IPS DF 6.9 (cell line): ENCODE measurements at places on chromosomes 13 and 19.

DNA sequence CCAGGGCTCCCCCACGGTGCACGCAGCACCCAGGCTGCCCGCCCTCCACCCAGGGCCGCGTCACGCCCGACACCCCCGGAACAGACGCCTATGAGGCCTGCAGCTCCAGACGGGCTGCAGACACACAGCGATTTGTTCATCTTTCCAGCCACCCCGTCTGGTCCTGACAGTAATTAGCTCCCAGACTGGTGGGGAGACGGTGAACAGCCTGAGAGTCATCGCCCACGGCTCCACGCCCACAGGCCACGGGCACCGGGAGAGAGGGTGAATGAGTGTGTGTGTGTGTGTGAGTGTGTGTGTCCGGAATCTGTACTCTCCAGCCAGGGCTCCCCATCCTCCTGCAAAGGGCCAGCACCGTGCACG is 18.1 kb downstream of the GADD45B start:
- no peak for DNase-seq

- no peak for DNase-seq
Observed at GRCh38 chr19:29568036-29569025, 37.8 kb upstream of the POP4 start.

GRCh38 chr13:26606631-26607030 is 49.1 kb downstream of the WASF3 start:
- no peak for DNase-seq

- no peak for DNase-seq
Observed at GRCh38 chr13:49305792-49306425, 58.2 kb downstream of the CDADC1 start.

DNA sequence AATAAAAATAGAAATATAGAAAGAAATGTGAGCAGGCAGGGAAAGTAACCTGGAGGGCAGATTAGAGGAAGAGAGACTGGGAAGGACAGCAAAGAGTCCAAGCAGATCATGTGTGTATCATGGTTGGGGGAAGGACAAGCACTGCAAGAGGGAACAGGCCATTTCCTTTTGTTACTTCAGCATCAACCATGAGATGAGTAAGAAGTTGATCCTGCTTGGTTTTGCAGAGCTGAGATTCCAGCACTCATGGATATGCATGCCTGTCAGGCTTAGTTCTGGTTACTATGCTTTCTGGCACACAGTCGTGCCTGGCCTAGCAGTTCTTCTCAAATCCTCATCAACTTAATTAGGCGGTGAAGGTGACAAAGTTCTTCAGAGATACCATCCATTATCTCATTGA is 18.1 kb downstream of the NALCN start:
- DNase-seq: no peak

DNA sequence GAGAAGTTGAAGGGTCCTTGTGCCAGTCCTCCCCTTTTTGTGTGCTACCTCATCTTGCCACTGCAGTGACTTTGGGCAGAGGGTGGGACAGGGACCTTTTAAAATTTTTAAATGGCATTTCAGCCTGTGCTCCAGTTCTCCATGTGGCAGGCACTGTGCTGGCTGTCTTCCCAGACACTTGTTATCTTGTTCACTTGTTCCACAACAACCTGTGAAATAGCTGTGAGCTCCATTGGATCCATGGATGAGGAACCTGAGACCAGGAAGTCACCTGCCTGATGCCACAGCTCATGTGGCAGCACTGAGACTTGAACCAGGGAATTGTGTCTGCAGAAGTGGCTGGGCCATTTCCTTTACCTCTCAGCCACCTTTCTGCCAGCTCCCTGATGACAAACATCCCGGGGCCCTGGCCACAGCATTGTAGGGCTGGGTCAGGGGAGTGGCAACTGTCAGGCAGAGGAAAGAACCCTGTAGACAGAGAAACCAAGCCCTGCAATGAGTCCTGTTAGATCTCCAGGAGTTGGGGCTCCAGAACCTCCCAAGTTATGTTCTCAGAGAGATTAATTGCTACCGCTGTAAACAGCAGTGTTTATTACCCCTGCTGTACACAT is 6.4 kb downstream of the EGLN2 start:
- no peak for DNase-seq

DNA sequence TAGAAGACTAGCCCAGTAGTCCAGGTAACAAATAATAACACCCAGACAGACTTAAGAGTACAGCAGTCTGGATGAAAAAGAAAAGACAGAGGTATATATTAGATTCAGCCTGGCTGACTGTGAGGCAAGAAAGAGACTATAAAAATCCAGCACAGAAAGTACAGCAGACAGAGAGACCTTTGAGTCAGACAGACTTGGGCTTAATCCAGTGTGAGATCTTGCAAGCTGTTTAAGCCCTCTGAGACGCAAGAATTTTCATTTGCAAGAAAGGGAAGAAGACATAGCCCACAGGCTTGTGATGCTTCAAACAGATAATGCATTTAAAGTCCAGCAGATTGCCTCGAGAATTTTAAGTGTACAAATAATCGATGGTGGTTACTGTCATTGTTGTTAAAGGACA is 471.4 kb downstream of the LIG4 start:
- DNase-seq: no peak

GRCh38 chr19:36488846-36489117 is 579 bp downstream of the ZNF566 start:
- no peak for DNase-seq

DNA sequence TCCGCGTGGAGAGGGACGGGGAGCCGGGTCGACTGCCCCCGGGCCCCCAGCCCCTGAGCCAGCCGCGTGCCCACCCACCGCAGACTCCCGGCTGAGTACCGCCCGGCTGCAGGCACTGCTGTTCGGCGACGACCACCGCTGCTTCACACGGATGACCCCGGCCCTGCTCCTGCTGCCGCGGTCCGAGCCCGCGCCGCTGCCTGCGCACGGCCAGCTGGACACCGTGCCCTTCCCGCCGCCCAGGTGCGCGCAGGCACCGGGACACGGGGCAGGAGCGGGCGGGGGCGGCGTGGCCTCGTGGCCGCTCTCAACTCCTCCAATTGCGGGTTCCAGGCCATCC is 1.6 kb downstream of the AMH start:
- no peak for DNase-seq

DNA sequence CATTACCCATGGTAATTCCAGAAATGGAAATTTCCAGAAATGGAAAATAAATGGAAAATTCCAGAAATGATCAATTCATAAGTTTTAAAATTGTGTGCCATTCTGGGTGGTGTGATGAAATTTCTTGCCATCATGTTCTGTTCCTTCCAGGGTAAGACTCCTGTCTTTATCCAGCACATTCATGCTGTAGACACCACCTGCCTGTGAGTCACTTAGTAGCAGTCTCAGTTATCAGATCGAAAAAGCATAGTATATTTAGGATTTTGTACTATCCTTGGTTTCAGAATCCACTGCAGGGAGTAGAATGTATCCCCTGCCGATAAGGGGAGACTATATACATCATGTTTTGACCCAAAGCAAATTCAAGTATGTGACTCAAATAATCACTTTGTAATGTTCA is 26.7 kb upstream of the CSNK1A1L start:
- DNase-seq: no peak

DNA sequence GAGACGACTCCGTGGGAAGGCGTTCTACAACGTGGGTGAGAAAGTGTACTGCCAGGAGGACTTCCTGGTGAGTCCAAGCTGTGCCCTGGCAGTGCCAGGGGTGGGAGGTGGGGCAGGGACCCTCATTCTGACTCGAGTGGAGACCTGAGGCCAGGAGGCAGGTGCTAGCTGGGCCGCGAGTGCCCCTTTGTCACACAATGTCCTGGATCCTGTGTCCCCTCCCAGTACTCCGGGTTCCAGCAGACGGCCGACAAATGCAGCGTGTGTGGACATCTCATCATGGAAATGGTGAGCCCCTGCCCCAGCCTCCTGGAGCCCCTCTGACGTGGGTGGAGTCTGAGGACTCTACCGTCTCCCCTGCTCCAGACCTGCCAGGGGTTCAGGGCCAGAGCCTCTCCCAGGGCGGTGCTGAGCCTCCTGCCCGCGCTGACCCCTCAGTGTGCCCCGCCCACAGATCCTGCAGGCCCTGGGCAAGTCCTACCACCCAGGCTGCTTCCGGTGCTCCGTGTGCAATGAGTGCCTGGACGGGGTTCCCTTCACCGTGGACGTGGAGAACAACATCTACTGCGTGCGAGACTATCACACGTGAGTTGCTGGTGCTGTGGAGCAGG is 11.6 kb downstream of the WTIP start:
- no peak for DNase-seq

DNA sequence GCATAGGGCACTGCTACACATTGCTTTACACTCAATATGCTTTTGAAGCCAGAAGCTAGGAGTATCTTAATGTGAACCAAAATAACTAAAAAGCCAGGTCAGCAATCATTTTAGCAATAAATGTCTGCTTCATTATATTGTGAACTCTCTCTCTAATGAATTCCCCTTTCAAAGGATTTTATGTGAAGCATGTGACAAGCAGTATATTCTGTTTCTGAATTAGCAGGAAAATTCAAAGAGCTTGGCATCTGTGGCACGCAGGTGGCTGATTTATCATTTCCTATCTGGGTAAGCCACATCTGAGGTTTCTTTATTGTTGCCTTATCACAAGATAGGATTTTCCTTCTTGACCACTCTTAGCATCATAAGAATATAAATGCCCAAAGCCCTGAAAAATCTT is 56.8 kb upstream of the KLF12 start:
- DNase-seq: no peak

GRCh38 chr19:14683439-14683838 is 6.4 kb upstream of the ZNF333 start:
- no peak for DNase-seq

DNA sequence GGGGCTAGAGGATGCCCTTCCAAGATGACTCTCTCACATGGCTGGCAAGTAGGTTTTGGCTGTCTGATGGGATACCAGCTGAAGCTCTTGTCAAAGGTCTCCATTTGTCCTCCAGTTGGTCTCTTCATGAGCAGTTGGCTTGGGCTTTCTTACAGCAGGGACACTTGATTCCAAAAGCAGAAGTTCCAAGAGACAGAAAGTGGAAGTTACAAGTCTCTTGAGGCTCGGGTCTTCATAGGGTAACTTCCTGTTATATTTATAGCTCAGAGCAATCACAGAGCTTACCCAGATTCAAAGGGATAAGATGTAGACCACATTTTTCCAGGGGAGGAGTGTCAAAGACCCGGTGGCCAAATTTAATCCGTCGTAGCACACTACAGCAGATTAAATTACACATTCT is 440.0 kb downstream of the RFC3 start:
- no peak for DNase-seq

DNA sequence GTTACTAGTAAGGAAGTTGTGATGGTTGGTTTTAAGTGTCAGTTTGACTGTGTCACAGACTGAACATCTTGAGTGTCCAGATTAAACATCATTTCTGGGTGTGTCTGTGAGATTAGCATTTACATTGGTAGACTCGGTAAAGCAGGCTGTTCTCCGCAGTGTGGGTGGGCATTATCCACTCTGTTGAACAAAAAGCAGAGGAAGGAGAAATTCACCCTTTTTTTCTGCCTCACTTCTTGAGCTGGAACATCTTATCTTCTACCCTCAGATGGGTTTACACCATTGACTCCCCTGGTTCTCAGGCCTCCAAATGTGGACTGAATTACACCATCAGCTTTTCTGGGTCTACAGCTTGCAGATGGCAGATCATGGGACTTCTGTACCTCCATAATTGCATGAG is 63.7 kb upstream of the ZDHHC20 start:
- no peak for DNase-seq

DNA sequence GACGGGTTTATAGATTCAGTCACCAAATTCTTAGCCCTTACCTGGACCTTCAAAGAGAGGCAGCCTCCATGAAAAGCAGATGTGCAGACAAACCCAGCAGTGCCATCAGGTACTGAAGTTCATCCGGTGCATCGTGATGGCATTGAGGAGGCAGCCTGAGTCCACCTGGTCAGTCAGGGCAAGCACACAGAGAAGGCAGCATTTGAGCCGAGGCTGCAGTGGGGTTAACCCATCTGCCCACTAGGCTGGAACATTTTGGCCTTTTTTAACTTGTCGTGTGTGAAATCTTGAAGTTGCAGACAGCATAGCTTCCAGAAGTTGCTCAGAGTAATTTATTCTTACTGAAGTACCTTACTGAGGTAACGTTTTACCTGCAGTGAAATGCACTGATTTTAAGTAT is 4.9 kb downstream of the LMO7 start:
- no peak for DNase-seq

- no peak for DNase-seq
Observed at GRCh38 chr13:102770435-102770834, 3.2 kb downstream of the TEX30 start.

DNA sequence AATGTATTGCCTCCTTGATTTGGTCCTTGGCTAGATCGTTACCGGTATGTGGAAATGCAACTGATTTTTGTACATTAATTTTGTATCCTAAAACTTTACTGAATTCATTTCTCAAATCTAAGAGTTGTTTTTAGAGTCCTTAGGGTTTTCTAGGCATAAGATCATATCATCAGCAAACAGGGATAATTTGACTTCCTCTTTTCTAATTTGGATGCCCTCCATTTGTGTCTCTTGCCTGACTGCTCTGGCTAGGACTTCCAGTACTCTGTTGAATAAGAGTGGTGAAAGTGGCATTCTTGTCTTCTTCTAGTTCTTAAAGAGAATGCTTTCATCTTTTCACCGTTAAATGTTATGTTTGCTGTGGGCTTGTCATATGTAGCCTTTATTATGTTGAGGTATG is 12.0 kb upstream of the CYP2A13 start:
- DNase-seq: no peak

DNA sequence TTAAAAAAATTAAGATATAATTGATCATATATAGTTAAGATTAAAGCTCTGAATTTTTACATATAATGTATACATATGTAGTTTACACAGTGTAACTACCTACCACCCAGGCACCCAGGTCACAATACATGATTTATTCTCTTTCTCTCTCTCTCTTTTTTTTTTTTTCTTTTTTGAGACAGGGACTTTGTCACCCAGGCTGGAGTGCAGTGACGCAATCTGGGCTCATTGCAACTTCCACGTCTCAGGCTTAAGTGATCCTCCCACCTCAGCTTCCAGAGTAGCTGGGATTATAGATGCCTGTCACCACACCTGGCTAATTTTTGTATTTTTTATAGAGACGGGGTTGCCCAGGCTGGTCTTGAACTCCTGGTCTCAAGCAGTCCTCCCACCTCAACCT is 18.8 kb upstream of the CLASRP start:
- DNase-seq: no peak

- no peak for DNase-seq
Observed at GRCh38 chr13:19766591-19766990, 16.2 kb downstream of the PSPC1 start.

DNA sequence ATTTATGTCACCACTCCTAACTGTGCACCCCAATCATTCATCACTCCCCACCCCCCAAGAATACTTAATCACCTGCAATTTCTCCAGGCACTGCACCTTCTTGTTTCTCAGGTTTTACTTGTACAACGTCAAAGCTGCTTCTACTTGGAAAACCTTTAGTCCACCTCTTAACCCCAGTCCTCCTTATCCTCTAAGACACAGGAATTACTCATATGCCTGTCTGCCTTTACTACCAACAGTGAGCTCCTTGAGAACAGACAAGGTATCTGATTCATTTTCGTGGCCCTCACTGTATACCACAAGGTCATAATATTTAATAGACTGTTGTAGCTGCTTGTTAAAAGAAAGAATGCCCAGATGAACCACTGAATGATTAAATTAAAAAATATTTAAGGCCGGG is 21.0 kb upstream of the NDFIP2 start:
- no peak for DNase-seq

- no peak for DNase-seq
Observed at GRCh38 chr19:51461723-51462161, 3.5 kb upstream of the SIGLEC8 start.

- DNase-seq: no peak
Observed at GRCh38 chr19:1938071-1938470, 2.9 kb upstream of the CSNK1G2 start.
